ENCODE measurements at places on chromosomes 7 and 10. TPM values are rescaled to one million over a fixed set of nuclear protein-coding genes. Genes with fewer than 3 reads are reported as not detected.

The ABCB1 gene
- 13.4 TPM for polyA plus RNA-seq

The BBIP1 gene
- polyA plus RNA-seq: 24.7 TPM

The MYOZ1 gene
- polyA plus RNA-seq: 0.17 TPM

The PALD1 gene
- polyA plus RNA-seq: 6.2 TPM

DNA sequence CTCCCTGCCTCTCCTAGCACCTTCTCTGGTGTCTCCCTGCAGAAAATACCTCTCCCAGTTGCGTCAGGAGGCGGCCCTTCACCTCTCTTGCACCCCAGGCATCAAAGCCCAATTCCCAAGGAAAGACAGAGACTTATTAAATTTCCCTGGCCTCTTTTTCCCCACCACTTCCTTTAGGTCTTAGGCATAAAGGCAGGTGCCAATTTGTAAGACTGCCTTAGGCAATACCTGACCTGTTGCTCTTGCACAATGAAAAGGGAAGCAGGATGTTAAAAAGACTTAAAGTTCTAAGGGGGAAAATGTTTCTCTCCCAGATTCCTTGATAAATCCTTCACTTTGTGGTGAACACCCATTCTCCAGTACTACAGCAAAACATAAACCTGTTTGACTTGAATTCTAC, 186.7 kb downstream of the SLC25A13 start:
- H3K27ac ChIP-seq: no peak overlapping the region
- no peaks in the 10 kb centered on the region for H3K27me3 ChIP-seq
- peaks cover 8% of the 10 kb centered on the region for H3K36me3 ChIP-seq

GRCh38 chr10:22712956-22713852, 1.2 kb downstream of the PIP4K2A start:
- H3K4me3 ChIP-seq: peak overlapping the region; percentile 61
- H3K4me1 ChIP-seq: peaks cover 6% of the 10 kb centered on the region
- H3K27me3 ChIP-seq: no peaks in the 10 kb centered on the region
- no peak for DNase-seq
- peak overlapping the region; percentile 84 for H3K27ac ChIP-seq

- H3K27ac ChIP-seq: no peak overlapping the region
- DNase-seq: no peak
- no peaks in the 10 kb centered on the region for H3K4me1 ChIP-seq
- H3K27me3 ChIP-seq: no peaks in the 10 kb centered on the region
- H3K4me3 ChIP-seq: no peak overlapping the region
Observed at GRCh38 chr10:62735464-62736167, 68.9 kb upstream of the ADO start.

DNA sequence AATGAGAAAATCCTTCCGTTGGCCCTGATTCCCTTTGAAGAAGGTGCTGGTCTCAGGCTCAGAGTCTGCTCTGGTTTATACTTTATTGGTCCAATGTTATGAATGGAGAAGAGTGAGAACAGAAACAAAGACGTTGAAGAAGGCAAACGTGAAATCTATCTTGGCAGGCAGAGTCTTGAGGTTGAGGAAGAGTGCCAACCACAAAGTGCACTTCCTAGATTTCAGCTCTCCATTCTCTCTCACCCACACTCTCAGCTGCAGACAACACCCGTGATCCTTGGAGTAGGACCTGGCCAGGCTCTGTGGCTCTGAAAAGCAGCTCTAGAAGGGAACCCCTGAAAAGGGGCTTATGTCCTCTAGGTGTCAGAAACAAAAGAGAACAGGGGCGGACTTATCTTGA, 128.9 kb upstream of the PLXNA4 start:
- no peak for DNase-seq
- H3K4me3 ChIP-seq: no peak overlapping the region
- no peaks in the 10 kb centered on the region for H3K27me3 ChIP-seq
- H3K36me3 ChIP-seq: no peaks in the 10 kb centered on the region

Measured in sigmoid colon (tissue), 7 donors.